ENCODE measurements at places on chromosomes 2 and 18.
A peak's percentile ranks its signal among the peaks of the same experiment; 100 is the strongest.

GRCh38 chr2:99789849-99790248, 300.0 kb upstream of the REV1 start:
- DNase-seq = no peak

DNA sequence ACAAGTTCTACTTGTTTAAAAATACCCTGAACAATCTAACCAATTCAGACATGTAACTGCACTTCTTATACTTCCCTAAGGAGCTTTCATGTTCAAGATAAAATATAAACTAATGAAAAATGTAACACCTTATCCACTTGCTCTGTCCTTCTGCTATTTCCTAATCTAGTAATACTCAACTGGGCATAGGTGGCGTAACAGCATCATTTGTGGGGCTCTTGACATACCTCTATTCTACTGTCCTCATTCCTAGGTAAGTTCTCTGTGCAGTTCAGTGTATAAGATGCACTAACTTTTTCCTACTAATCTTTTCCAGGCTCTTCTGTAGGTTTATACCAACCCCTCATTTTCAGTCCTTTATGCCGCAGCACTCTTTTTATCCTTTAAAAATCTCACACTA, 36.7 kb downstream of the PRKD3 start:
- no peak for DNase-seq

DNA sequence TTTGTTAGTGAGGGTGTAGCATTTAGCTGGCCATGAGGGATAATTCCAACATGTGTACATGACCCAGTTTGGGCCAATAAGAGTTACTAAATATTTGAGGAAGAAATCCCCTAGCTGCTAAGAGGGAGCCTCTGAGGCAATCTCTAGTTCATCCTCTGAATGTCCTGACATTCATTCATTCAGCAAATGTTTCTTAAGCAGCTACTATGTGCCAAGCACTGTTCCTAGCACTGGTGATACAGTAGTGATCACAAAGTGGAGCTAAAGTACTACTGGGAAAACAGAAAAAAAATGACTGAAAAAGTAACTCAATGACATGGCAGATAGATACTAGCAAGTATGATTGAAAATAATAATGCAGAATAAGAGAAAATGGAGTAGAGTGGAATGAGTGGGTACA, 79.8 kb upstream of the PID1 start:
- DNase-seq = no peak

GRCh38 chr18:31039426-31039825, 3.1 kb downstream of the DSC3 start:
- no peak for DNase-seq

GRCh38 chr2:239942090-239942489, 83.1 kb downstream of the NDUFA10 start:
- DNase-seq = no peak

GRCh38 chr18:5175378-5175777, 21.7 kb downstream of the AKAIN1 start:
- no peak for DNase-seq

DNA sequence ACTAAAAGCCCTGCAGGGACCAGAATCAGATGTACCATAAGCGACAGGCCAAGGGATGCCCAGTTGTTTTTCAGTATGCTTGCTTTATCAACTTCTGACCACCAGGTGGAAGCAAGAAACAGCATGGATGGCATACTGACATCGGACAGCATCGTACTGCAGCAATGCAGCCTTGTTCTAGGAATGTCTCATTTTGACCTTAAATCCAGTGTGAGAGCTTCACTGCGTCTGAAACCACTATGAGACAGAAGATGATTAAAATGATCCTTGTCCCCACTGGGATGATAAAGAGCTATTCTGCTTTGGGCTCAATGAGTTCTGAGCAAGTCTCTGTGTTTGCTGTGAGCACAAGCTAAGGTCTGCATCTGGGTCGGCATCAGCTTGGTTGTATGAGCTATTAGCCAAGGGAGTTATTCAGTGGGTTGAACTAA, 54.3 kb downstream of the CDK15 start:
- peak; percentile 3 for DNase-seq

DNA sequence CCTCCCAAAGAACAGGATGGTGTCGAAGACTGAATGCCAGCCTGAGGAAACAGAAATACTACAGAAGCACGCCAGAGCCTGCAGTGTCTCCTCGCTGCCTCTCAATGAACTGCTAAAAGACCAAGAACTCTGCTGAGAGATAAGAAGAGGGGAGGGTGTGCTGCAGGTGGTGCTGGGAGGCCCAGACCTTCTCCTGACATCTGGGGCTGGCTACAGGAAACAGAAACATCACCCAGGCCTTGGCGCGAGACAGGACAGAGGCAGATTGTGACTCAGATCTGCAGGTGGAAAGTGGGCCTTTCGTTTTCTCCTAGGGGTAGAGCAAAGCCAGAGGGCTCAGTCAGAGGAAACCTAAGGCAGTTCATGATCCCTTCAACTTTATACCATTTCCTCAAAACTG, 250.3 kb upstream of the TCF4 start:
- no peak for DNase-seq

DNA sequence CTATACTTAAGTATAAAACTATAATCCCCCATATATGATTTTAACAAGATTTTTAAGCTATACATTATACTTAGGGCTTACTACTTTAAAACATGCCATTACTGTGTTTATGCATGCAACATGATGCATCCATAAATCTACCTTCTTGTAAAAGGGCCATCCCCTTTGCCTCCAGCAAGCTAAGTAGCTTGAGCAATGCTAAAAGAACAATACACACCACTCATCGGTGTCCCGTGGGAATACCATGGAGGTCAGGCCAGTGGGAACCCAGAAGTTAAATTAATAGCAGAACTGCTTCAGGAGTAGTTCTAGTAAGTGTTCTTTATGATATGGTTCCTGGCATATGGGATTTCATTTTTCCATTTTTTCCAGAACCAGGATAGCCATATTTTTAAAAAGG, 37.8 kb downstream of the SH3RF3 start:
- DNase-seq = no peak

DNA sequence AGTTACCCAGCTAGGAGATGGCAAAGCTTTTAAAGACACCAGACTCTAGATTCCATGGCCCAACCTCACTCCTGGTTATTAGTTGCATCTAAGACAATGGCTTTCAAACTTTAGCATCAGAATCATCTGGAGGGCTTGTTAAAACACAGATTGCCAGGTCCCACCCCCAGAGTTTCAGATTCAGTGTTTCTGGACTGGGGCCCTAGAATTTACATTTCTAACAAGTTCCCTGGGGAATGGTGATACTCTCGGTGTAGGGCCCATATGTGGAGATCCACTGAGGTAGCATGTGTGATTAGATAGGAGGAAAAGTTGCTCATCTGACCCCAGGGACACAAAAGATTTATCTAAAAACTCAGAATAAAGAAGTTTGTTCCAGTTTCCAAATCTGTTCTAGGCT, 14.5 kb upstream of the TTR start:
- no peak for DNase-seq

GRCh38 chr2:190819840-190820301, 60.8 kb upstream of the GLS start:
- no peak for DNase-seq

- DNase-seq = peak; percentile 47
These were observed 37.5 kb upstream of the ZBTB7C start for GRCh38 chr18:48446582-48447225.

DNA sequence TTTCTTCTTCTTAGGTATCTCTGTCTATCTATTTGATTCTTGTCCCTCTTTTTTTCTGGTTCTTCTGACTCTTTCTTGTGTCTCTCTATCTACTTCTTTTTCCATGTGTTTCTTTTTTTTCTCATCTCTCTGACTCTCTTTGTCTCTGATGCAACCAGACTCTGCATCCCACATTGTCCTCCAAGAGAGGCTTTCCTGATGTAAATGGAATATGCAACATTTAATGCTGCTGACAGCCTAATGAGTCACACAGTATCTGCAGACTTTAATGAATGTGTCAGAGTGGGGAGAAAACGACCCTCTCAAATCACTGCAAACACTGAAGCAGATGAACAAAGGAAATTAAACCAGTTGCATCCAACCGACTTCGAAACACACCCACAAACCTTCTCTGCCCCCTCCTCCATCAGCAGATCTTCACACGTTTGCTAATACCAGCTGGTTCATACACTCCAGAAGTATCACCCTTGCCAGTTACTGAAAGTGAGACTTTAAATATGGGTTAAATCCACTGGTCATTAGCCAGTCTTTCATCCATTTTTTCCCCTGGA, 351.5 kb downstream of the TXNL1 start:
- no peak for DNase-seq

- no peak for DNase-seq
These were observed 2.6 kb upstream of the EMX1 start for GRCh38 chr2:72914589-72915319.

DNA sequence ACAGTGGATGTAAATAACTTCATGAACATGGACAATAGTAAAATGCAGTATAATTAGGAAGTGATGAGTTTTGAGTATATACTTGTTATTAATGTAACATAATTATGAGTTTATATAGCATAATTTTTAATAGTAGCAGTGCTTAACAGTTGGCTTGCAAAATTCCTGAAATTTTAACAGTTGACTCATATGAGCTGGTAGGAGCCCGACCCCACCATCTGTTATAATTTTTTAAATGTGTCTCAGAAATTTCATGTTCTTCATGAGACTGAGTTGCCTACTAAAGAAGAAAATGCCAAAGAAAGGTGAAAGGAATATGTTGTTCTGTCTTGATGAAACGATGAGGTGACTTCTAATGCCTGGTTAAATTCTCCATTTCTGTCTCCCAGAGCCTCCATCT, 62.6 kb downstream of the ITGB1BP1 start:
- DNase-seq = no peak

- no peak for DNase-seq
These were observed 213.4 kb downstream of the ZFP36L2 start for GRCh38 chr2:43012966-43013365.

GRCh38 chr18:77068321-77069312, 64.0 kb downstream of the MBP start:
- no peak for DNase-seq

GRCh38 chr2:46774499-46775228, 140.9 kb downstream of the MCFD2 start:
- DNase-seq = no peak

DNA sequence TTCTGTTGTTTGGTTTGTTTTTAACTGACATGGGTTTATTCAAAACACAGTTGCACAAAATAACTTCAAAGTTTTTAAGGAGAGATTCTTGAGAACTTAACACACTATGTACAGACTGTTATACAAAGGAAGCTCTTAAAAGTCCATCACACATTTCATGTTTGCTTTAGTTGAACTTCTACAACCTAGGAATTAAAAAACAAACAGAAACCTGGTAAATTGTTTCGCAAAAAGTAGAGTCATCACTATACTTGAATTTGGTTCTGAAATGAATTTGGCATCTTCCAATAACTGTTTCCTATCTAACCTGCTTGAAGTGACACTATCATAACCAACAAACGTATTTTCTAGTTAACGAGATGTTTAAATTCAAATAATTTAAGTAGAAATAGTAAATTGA, 21.8 kb downstream of the TRIP12 start:
- DNase-seq = no peak

- no peak for DNase-seq
These were observed 83.5 kb downstream of the NCKAP5 start for GRCh38 chr2:133484784-133485183.

GRCh38 chr18:8031496-8031895, 464.4 kb downstream of the PTPRM start:
- DNase-seq = no peak

DNA sequence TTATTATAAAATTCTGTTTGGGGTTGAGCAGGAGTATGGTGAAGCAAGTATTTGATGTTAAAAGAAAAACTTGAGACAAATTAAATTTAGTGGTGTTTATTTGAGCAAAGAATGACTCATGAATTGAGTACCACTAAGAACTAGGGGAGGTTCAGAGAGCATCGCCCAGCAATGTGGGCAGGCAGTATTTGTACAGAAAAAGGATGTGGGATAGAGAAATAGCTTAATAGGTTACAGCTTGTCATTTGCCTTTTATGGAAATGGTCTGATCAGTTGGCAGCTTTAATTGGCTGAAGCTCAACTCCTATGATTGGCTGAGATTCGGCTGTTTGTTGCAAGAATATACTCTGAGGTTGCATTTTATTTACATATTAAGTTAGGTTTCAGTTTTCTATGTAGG, 68.2 kb downstream of the LRATD1 start:
- no peak for DNase-seq

GRCh38 chr2:237418300-237418699, 4.3 kb upstream of the COL6A3 start:
- no peak for DNase-seq

DNA sequence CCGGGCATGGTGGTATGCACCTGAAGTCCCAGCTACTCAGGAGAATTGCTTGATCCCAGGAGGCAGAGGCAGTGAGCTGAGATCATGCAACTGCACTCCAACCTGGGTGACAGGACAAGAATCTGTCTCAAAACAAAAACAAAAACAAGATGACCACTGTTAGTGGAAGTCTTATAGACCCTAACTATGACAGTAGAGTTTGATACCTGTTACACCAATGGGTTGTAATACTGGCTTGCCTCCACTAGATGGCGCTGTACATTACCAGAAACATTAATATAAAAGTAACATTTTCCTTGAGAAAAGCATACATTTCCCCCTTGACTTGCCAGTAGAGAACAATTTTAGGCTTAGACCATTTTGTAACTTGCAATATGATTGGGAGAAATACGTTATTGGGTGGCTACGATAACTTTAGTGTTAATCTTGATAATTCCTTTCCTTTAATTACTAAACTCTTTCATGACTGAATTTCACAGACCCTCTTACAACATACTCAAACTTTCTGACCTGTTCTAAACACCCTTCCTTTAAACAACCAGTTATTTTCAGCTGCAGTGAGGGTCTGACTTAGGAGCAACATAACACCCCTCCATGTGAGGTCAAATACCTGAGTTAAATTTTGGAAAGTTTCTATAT, 19.5 kb downstream of the SLC25A52 start:
- peak; percentile 27 for DNase-seq
